Immature natural killer cell (primary cell): ENCODE measurements at places on chromosomes 11 and 22. TPM values are rescaled to one million over a fixed set of nuclear protein-coding genes. Genes with fewer than 3 reads are reported as not detected.

DNA sequence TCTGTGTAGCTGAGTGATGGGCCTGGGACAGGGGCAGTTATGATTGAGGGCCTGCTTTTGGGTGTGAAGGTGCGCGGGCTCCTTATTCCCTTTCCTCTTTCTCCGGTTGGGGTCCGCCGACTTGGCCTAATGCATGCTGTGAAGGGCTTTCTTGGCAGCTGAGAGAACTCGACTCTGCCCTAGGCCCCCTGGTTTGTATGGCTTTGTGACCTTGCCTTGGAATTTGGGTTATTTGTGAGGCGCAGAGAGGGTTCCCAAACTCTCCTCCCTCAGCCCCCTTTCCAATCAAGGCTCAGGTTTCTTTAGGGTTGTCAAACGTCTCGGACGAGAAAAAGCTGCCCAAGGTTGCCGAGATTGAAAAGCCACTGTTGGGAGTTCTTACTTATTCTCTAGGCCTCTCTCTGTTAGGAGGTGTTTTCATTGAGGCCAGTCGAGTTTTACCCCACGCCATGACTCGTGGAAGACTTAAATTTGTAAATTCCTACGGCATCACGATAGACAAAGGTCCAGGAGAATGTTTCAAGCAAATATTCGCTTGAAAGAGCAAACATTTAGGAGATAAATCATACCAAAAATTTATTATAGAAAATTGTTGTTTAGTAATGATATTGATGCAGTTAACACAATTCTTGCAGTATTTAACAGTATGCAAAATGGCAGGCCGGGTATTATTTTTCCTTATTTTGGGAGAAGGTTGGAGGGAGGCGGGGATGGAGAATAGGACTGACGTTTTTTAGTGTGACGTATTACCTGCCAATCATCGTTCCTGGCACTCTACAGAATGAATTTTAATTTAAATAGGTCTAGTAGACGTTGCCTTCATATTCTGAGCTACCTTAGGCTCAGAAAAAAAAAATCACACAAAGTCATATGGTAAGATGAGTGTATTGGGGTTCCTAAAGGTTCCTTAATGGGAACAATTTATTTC, 689 bp downstream of the PDHX start:
- DNase-seq = no peak

Gene TXN2
- polyA plus RNA-seq = 134 TPM

- no peak for DNase-seq
Observed at GRCh38 chr22:31750365-31751284, 693 bp upstream of the PRR14L start.

Gene OR51I1
- not detected for polyA plus RNA-seq

Gene TRIM34
- 13.6 TPM for polyA plus RNA-seq

Gene OR5P2
- not detected for polyA plus RNA-seq

DNA sequence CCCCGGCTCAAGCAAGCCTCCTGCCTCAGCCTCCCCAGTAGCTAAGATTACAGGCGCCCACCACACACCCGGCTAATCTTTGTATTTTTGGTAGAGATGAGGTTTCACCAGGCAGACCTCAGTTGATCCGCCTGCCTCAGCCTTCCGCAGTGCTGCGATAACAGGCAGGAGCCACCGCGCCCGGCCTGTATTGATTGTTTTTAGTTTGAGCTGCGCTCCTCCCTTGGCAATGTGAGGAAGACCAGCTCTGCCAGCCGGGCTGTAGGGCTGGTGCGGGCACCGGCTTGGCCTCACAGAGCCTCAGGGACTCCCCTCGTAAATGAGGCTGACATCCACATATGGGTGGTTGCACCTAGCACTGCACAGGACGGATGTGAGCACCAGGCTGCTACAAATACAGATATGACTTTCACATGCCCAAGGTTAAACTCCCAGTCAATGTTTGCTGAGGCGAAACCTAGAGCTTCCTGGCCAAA, 7.5 kb upstream of the SLC2A11 start:
- no peak for DNase-seq

DNA sequence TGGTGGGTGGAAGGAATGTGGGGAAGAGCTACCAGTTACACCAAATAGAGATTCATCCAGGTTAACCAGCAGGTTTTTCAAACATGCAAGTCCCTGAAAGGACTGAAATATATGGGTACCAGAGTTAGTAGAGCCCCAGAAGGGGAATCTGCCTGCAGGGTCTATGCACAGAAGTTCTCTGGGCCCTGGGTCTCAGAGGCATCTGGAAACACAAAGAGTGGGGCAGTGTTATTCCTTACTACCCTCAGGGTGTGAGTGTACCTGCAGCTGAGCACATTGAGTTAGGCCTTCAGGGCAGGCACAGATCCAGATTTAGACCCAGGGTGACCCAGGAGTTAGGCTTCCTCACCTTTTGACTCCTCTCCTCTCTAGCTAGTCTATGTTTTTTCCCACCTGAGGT, 43.9 kb upstream of the SWAP70 start:
- DNase-seq = no peak

Gene VSTM5
- polyA plus RNA-seq = not detected

DNA sequence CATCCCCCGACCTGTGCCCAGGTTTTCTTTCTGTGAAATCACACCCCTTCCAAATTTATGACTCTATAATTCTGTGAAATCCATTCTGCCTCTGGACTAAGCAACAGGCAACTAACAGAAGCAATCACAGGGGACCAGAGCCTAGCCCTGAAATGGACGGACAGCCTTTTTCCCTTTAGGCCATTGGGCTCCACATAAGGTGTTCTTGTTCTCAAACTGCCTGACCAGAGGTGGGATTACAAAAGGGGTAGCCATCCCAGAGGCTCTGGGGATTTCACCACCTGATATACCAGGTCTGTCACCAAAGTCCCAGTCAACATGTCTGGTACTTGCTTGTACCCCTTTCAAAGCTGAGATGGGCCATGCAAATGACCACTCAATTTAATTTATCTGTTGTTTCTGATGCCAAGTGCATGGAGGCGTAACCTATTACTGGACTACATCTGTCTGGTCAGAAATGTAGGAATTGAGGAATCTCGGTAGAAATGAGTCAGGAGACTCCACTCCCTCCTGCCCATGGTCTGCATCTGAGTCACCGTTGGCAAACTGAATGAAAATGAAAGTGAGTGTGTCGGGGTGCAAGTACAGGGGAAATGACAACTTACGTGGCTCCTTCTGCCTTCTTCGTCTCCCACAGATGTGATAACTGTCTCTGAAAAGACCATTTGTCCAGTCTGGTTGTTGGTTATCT, 10.2 kb downstream of the DKK3 start:
- peak; percentile 7 for DNase-seq

DNA sequence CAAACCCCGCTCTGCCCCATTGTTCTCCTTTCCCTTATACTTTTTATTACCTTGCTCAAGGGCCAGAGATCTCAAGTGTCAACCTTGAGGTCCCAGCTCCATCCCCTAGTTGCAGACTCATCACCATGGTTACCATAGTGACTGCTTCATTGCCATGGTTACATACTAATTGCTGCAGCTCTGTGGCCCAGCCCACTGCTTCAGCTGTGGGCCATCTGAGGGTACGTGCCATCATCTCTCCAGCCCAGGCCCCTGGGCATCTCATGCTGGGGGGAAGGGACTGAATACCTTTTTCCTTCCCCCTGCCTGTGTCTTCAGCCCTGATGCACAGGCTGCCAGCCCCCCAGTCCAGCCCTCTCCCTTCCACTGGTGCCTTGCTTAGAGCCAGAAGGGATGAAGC, 22.2 kb downstream of the TREH start:
- no peak for DNase-seq

- no peak for DNase-seq
Observed at GRCh38 chr11:3720997-3721396, 49.8 kb upstream of the CHRNA10 start.

Gene MPZL3
- polyA plus RNA-seq = 5.2 TPM

Gene CATSPERZ
- polyA plus RNA-seq = not detected

GRCh38 chr11:35011389-35011788, 95.0 kb downstream of the PDHX start:
- no peak for DNase-seq

Gene MRGPRD
- not detected for polyA plus RNA-seq

GRCh38 chr11:134838708-134839107, 426.7 kb upstream of the B3GAT1 start:
- DNase-seq = no peak

GRCh38 chr11:60307507-60308195, 19.4 kb upstream of the MS4A6E start:
- no peak for DNase-seq

DNA sequence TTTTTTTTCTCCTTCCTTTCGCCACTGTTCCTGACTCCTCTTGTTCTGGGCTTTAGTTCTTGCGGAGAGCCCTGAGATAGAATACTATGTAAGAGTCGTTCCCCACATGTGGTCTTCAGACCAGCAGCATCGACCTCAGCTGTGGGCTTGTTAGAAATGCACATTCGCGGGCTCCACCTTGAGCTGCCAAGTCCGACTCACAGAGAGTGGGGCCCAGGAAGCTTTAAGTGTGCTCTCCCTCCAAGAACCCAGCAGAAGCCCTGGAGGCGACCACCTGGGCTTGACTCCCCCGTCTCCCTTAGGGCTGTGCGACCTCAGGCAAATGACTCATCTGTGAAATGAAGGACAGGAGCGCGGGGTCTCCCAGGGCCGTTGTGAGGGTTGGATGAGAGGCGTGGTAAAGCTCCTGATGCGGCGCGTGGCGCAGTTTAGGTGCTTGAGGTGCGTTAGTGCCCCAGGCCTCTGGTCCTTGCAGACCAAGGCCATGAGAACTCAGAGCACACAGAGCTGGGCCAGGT, 18.8 kb downstream of the SAMM50 start:
- DNase-seq = no peak

- DNase-seq = no peak
Observed at GRCh38 chr11:69912911-69913451, 93.8 kb upstream of the FGF3 start.

- no peak for DNase-seq
Observed at GRCh38 chr22:33030923-33031525, 27.2 kb downstream of the SYN3 start.

GRCh38 chr11:105609341-105609781, 512 bp upstream of the GRIA4 start:
- DNase-seq = no peak

- DNase-seq = no peak
Observed at GRCh38 chr11:127458561-127458960, 458.0 kb upstream of the KIRREL3 start.

Gene ALX4
- polyA plus RNA-seq = not detected

DNA sequence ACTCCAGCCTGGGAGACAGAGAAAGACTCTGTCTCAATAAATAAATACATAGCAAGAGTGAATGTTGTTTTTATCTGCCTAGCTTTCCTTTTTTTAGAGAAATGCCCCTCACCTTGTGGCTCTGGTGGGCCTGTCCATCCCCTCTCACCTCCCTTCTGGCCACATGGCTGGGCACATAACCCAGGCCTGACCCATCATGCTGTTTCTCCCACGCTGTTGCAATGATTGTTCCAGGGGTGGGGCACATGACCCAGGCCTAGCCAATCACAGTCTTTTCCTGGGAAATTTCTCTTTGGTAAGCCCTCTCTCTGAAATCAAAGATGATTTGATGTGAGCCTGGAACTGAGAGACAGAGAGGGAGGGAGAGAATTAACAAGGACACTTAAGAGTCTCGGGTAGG, 5.5 kb upstream of the CYTH4 start:
- DNase-seq = no peak

- DNase-seq = no peak
Observed at GRCh38 chr11:75562836-75563484, 907 bp downstream of the SERPINH1 start.

DNA sequence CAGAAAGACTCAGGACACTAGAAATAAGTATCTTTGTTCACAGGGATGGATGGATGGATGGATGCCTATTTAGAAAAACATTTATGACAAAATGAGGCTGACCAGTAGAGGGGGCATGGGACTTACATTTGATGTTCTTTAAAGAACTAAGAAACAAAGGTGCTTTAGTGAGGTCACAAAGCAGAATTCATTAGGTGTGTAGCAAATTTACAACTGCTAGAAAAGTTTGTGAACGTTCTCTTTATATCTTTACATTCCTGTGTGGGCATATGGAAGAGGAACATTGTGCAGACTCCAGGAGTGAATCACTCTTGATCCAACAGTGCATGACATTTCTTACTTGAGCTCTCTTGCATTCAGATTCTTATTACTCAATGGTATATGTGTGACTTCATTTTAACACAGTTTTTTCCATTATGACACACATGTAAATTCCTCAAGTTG, 15.8 kb upstream of the SIK2 start:
- peak; percentile 59 for DNase-seq

- no peak for DNase-seq
Observed at GRCh38 chr11:60530454-60531100, 15.4 kb downstream of the MS4A13 start.

DNA sequence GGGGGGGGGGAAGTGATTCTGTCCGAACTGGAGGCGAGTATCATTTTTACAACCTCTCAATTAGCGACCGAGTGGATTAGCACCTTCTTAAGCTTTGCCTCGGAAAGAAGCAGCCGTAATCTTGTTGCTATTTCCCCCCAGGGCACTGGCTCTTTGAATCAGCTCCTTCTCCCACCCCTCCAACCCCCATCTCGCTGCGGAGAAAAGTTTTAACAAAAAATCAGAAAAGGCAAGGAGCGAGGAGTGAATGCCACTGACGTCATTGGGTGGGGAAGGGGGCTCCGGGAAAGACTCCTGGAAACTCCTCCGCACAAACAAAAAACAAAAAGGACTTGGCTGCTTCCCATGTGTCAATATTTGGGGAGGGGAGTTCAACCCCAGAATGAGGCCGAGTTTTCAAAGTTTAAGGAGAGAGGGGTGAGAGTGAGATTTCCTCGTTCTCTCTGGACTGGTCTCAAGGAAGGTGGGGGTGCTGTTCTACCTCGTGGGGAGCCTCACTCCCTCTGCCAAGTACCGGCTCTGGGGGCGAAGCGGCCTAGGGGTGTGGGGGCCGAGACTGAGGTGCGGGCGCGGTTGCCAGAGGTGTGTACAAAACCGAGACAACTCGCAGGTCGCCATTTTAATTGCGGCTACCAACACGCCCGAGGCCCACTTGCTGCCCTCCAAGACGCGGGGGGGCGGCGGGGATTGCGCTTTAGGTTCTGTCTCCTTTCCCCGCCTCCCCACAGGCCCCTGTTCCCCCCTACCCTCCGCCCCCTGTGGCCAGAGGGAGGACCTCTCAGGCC, 2.5 kb upstream of the PAX6 start:
- no peak for DNase-seq

- DNase-seq = no peak
Observed at GRCh38 chr11:113267493-113267892, 46.9 kb upstream of the TTC12 start.

- DNase-seq = no peak
Observed at GRCh38 chr11:112388496-112388895, 127.8 kb upstream of the PLET1 start.

GRCh38 chr11:69525516-69526452, 44.3 kb downstream of the LINC01488 start:
- DNase-seq = no peak
